ENCODE measurements at places on chromosomes 7 and 10.

GRCh38 chr10:86439544-86439943 lies 72.9 kb upstream of the GRID1 start:
- DNase-seq: no peak

- DNase-seq: no peak
Observed at GRCh38 chr7:4144172-4144701, 537.9 kb upstream of the FOXK1 start.

- no peak for DNase-seq
Observed at GRCh38 chr10:124896751-124897150, 45.2 kb upstream of the ZRANB1 start.

GRCh38 chr7:142898377-142899170 lies 13.0 kb upstream of the TRPV6 start:
- DNase-seq: no peak

DNA sequence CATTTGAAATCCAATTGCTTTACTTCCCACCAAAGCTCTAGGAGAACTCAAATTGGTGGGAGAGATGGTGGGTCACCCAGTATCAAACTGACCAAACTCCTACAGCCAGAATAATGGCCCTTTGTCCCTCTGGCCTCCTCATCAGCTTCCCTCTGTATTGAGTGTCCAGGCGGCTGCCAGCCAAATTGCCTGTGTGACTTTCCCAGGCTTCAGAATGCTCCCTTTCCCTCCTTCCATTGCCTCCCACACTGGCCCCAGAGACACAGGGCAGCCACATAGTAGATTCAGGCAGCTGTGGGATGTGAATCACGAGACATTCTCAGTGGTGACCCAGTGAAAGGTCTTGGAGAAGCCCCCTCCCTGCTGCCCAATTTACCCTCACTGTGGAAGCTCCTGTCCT lies 12.7 kb upstream of the VDAC2 start:
- DNase-seq: no peak

Measured in stimulated activated CD4-positive, alpha-beta T cell treated with anti-CD3 and anti-CD28 coated beads, TNF-alpha, amount 100 ng/mL, for 48 hours (primary cell).